ENCODE measurements at places on chromosomes 11 and 22.

GRCh38 chr11:2989006-2989405, 3.1 kb downstream of the NAP1L4 start:
- DNase-seq = no peak

- DNase-seq = peak; percentile 66
Measured at GRCh38 chr11:57476757-57477506, 16.6 kb downstream of the RTN4RL2 start.

DNA sequence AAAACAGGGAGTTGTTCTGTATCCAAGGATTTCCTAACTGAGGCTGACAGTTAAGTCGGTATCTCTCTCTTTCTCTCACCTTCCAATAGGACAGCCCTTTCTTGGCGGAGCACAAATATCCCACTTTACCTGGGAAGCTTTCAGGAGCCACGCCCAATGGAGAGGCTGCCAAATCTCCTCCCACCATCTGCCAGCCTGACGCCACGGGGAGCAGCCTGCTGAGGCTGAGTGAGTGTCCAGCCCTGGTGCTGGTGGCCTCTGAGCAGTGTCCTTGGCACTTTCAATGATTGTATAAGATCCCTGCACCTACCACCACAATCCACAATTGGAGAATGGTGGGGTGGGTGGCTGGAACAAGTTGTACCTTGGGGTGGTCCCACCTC, 33.7 kb downstream of the CYB5R2 start:
- no peak for DNase-seq

DNA sequence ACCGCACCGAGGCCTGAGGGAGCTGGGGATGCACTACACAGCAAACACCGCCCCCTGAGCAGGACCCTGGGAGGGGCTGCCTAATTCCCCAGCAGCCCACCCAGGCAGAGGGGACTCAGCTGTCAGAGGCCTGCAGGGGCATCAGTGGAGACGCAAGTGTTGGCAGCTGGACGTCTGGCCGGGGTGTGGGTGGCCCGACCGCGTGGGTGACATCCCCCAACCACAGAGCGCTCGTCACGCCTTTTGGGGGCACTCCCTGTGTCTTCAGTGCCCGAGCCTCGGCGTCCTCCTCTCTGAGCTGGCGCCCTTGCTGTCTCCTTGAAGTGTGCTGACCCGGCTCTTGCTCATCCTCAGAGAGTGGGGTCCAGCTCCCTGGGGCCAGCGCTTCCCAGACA, 150.2 kb downstream of the BRD1 start:
- no peak for DNase-seq

- peak; percentile 63 for DNase-seq
Measured at GRCh38 chr11:88538098-88538497, 200.6 kb upstream of the CTSC start.

GRCh38 chr11:94193288-94193687, 64.6 kb downstream of the PANX1 start:
- DNase-seq = peak; percentile 91
